ENCODE measurements at places on chromosomes 6 and 20.

GRCh38 chr6:138973466-138974153, 14.4 kb downstream of the REPS1 start:
- no peak for DNase-seq

DNA sequence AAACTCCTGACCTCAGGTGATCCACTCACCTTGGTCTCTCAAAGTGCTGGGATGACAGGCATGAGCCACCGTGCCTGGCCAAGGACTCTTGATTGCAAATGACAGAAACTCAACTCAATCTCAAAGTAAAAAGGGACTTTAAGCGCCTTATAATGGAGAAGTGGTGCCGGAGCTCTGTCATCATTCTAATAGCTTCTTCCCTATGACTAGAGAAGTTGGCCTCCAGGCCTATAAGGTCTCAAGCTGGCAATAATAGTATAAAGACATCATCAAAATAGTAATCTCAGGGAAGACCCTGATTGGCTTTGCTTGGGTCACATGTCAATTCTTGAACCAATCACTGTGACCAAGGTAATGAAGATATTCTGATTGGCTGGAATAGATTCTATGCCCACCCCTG, 8.5 kb upstream of the KIAA1755 start:
- no peak for DNase-seq

DNA sequence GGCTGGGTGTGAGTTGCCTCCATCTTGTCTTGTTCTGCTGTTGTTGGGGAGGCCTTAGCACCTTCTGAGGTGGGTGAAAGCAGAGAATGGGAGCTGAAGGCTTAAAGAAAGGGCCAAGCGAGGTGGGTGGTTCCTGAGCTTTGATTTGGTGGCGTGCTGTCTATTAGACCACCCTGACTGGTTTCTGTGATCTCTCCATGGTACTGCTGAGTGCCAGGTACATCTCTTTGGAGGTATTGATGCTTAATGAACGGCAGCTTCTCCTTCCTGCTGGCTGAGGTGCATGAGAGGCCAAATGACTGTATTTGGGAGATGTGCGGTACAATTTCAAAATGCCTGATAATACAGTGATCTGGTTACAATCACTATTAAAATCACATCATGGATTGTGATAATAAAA, 15.4 kb downstream of the RIN2 start:
- no peak for DNase-seq

GRCh38 chr20:22389836-22390542, 194.4 kb downstream of the FOXA2 start:
- no peak for DNase-seq

DNA sequence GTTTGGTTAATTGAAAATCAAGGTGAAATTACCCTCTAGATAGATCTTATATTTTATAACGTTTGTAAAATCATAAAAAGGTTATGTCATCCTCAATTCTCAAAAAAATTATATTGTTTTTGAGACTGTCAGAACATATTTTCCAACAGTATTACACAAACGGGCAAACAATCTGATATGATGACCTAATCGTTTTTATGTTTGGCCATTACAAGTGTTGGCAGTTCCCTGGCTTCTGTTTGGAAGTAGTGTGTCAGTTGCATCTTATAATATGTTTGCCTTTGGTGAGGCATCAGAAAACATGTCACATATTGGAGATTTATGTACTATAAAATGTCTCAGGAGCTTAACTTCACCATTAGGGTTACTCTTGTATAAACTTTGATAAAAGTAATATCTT, 308.1 kb upstream of the EPHA7 start:
- DNase-seq, result no peak

- DNase-seq, result no peak
These were observed 722 bp downstream of the ISM1 start for GRCh38 chr20:13221673-13222318.

DNA sequence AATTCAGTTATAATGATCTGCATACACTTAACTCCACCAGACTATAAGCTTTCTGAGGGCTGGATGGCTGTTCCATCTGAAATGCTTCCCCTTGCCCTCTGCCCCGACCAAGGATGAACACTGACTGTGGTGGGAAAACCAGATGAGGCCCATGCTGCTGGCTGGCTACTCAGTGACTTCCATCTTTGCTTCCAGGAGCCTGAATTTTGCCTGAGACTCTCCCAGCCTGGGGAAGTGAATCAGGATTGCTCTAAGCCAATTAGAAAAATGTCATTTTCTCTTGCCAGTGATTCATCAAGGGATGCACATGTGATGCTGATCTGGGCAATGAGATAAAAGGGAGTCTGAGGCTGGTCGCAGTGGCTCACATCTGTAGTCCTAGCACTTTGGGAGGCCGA, 1.7 kb upstream of the TOMM34 start:
- no peak for DNase-seq

- no peak for DNase-seq
These were observed 93.8 kb downstream of the RIN2 start for GRCh38 chr20:19851861-19852260.

- no peak for DNase-seq
These were observed 94.7 kb downstream of the RTN4IP1 start for GRCh38 chr6:106534564-106534982.

- DNase-seq, result no peak
These were observed 42.3 kb downstream of the FUT9 start for GRCh38 chr6:96058082-96058481.

GRCh38 chr6:70281923-70282311, 21.0 kb downstream of the COL9A1 start:
- DNase-seq, result no peak

GRCh38 chr6:15213838-15214400, 31.9 kb upstream of the JARID2 start:
- no peak for DNase-seq

- DNase-seq, result no peak
These were observed 63.5 kb downstream of the STMND1 start for GRCh38 chr6:17165383-17165782.

- DNase-seq, result peak; percentile 56
These were observed 63.8 kb upstream of the UST start for GRCh38 chr6:148682990-148683389.

DNA sequence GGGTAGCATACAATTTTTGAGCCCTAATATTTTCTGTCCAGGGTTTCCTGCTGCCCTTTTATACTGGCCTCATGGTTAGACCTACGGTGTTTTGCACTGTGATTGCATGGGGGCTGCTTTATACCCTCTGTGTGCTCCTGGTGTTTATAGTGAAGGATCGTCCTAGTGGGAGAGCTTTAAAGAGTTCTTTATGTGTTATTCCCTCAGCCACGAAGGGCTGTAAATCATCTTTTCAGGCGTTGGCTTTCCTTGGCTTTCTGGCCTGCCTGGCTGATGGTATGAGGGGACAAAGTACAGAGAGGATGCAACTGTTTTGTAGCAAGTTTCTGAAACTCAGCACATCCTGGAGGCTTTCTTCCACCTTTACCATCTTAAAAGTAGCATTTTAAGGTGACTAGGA, 464.3 kb downstream of the EPM2A start:
- no peak for DNase-seq

DNA sequence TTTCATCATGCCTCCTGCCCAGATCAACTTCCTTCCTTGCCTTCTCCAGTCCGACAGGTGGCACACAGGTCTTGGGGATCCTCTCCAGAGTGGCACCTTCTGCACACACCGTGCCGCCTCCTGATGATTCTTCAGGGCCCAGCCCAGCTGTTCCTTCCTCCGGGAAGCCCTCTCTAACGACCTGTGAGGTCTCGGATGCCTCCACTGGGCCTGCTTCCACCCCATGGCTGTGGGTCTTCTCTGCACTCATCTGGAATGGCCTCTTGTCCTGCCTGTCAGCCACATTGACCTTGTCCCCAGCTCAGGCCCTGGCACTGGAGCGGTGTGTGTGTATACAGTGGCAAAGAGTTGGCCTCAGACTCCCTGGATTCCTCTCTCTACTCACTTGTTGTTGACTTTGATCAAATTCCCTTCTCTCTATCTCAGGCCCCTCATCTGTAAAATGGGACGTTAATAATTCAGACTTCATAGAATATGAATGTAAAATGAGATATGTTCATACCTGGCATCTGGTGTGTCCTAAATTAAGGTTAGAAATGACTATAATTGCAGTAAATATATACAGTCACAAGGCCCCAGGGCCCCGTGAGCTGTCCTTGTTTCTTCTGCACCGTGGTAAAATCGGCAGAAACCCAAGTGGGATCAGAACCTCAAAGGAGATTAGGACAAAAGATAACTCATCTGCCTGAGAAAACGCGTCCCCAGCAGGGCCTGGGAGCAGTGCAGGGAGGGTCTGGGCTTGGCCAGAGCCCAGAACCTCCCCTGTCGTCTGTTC, 1.5 kb downstream of the FAM210B start:
- DNase-seq, result no peak

- DNase-seq, result no peak
These were observed 4.9 kb upstream of the CTCFL start for GRCh38 chr20:57529810-57530209.

- DNase-seq, result no peak
These were observed 14.0 kb downstream of the PCK1 start for GRCh38 chr20:57574954-57575353.

DNA sequence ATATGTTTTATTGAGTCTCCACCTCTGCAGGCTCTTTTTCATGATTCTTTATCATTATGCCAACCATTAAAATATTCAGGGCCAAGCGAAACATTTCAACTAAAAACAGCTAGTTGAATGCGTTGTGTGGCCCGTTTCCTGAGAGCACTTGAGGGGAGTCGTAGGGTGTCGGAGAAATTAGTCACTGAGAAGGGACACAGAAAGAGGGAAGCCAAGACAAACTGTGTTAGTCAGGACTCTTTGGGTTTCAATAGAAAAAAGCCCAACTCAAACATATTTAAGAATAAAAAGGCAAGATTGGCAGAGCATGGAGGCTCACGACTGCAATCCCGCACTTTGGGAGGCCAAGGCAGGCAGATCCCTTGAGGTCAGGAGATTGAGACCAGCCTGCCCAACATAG, 58.9 kb downstream of the MAFB start:
- no peak for DNase-seq

DNA sequence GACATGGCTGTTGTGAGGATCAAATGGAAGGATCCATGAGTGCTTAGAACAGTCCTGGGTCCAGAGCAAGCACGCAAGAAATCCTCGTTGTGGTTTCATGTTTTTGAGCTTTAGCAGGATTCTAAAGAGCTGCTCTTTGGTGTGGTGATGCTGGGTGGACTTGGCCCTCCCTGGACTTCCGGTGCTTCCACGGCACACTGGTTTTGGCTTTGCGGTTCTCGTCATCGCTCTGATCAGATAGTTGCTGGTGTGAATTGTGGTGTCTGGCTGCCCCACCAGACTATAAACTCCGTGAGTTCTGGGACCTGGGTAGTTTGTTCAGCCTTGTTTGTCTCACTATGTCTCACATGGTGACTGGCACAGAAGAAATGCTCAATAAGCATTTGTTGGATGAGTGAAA, 3.3 kb downstream of the HNF4A start:
- DNase-seq, result no peak

GRCh38 chr20:3224681-3225421, 14.1 kb downstream of the SLC4A11 start:
- DNase-seq, result no peak

DNA sequence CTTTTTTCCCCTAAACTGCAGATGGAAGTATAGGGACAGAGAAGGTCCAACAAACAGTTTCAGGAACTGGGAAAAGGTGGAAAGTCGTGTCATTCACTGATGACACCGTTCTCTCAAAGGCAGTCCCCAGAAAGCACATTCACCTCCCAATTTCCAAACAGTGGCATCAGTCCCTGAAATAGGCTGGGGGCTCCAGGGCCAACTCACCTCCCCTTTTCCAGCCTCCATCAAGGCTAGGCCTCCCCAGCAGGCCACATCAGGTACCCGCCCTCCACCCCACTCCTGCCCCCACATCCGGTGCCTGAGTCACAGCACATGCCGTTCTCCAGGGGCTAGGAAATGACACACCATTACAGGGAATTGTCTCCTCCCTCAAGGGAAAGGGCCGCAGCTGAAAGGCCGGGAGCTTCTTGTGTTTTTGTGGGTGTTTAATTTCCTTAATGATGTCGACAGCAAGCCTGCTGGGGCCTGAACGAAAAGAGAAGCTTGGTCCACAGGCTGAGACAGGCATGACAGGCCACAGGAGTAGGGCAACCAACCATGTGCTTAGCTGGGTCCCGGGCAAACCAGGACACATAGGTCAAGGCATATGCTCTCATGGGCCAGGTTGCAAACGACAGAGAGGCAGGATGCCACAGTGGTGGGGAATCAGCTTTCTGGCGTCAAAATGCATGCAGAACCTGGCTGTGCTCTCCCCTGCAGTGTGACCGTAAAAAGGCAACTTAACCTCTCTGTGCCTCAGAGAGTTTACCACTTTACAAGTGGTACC, 39.2 kb downstream of the ZMYND8 start:
- DNase-seq, result peak; percentile 41

DNA sequence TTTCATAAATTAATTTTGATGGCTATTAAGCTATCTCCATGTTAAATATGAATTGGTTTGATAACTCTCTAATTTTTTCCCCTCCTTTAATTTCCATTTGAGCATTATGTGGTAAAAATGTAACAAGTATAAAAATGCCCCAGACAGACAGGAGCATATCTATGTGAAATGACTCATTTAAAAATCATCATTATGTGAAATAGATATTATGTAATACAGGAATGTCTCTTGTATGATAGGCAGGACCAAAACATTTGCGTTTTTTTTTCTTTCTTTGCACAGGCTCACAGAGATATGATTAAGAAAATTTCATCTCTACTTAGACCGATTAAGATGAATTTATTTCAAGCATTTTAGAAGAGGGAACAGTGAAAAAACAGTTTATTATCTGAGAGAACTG, 95.8 kb downstream of the AKAP7 start:
- DNase-seq, result no peak

DNA sequence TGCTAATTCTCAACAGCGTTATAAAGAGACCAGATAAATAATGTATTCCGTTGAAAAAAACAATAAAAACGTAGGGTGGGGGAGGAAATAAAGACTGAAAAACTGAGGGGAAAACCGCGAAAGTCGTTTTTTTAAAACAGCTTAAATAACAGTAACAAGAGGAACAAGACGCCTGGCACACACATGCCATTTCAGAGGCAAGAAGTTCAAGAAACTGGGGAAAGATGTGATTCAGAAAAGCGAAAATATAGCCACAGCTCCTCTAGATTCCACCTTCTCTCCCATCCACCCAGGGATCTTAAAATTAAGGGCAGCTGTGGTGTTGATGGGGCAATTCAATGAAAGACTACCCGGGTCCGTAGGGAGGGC, 1.3 kb downstream of the EPB41L2 start:
- DNase-seq, result peak; percentile 30

DNA sequence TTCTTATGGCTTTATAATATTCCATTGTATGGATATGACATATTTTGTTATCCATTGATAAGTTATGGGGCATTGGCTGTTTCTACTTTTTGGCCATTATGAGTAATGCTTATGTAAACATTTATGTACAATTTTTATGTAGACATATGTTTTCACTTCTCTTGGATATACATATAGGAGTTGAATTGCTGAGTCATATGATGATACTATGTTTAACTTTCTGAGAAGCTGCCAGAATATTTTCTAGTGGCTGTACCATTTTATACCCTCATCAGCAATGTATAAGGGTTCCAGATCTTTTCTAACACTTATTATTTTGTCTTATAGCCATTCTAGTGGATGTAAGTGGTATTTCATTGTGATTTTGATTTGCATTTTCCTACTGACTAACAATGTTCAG, 23.1 kb downstream of the OTOR start:
- DNase-seq, result no peak

Data from OCI-LY7 (cell line).